Memory B cell (primary cell): ENCODE measurements at places on chromosomes 5 and 9.

GRCh38 chr5:140633021-140633471 is at the start of gene CD14:
CD14 (minus strand) TSS chr5:140633175; CDS start chr5:140633071, 104 bp downstream.
- DNase-seq, result no peak

DNA sequence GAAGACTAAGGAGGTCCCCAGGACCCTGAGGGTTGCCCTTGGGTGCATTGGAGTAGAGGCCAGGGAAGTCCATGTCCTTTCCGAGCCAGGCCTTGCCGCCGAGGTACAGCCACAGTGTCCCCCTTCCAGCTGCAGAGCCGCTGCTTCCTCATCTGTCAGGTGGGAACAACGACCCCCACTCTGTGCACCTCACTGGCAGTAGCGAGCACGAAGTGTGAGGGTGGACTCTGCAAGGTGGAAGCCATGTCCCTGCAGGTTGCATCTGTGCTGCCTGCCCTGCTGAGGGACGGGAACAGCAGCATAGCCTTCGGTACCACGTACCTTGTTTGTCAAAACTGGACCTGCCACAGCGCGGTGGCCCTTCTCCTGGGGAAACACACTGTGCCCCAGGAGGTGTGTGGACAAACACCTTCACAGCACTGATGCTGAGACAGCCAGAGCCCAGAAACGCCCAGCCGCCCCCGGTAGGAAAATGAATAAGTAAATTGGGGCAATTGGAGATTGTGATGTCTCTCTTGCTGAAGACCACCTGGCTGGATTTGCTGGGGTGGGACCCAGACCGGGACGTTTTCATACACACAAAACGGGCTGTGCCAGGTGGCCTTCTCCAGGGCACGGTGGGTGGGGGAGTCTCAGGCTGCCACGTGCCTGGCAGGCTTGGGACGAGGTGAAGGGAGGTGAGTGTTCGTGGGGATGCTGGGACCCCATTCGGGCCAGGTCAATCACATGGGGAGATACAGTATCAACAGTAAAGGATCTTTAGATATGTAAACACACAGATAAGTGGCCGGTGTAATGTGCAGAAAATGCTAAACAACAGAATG is 157.3 kb downstream of the RXRA start:
- DNase-seq, result no peak

- no peak for DNase-seq
Observed at GRCh38 chr5:173538654-173539053, 77.8 kb downstream of the BOD1 start.

GRCh38 chr5:112385566-112385965 is 33.5 kb downstream of the EPB41L4A start:
- no peak for DNase-seq

DNA sequence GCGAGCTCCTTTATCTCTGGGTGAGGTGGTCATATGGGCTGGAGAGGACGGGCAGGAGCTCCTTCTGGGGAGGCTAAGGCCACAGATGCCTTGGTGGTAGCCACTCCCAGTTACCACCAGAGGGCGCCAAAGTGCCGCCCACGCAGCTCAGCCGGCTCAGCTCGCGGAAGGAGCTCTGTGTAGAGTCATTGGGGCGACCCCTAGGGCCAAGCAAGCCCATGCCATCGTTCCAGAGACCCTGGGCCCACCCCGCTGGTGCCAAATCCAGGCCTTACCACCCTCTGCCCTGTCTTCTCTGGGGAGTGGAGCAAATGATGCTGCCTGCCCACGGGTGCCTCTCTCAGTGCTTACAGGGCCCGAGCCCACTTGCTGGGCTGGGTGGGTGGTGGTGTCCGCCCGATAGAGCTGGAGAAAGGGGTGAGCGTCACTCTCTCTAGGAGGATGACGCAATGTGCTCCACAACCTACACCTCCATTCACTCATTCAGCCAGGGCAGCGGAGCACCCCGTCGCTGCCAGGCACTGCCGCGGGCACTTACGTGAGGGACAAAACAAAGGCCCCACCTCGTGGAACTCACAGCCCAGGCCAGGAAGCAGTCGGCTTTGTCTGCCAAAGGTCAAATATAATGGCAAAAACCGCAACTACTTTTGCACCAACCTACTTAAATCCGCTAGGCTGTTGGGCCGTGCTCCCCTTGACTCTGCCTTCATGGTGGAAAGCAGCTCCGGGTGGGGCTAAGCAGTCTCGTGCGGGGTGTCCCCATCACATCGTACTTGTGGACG is 13.8 kb downstream of the TSPAN17 start:
- peak; percentile 81 for DNase-seq

- no peak for DNase-seq
Observed at GRCh38 chr5:69374911-69375446, 5.4 kb downstream of the RAD17 start.

DNA sequence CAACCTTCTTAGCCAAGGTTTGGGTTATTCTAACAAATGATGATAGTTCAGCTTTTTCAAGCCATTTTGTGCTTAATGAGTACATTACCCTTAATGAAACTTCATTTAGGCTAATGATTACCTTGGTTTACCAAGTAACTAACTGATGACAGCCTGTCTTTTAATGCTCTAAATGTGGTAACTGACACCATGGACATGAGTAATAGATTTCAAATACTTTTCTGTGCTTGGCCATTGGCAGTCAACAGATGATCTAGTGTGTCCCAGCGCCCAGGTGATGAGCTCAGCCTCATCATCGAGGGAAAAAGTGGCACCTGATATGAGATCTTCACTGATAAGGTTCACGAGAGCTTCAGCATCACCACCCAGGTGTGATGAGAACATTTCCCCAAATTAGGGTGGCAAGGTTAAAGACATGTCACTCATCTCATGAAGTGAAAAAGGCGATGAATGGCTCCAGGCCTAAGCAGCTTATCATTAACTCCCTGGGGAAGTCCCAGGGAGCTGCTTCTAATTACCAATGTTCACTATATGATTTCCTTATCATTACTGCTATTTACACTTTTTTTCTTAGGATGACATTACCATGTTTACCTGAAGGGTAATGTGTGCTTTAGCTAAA is 296.0 kb downstream of the SPOCK1 start:
- DNase-seq, result no peak

GRCh38 chr5:72474516-72474915 is 32.7 kb downstream of the ZNF366 start:
- DNase-seq, result no peak

DNA sequence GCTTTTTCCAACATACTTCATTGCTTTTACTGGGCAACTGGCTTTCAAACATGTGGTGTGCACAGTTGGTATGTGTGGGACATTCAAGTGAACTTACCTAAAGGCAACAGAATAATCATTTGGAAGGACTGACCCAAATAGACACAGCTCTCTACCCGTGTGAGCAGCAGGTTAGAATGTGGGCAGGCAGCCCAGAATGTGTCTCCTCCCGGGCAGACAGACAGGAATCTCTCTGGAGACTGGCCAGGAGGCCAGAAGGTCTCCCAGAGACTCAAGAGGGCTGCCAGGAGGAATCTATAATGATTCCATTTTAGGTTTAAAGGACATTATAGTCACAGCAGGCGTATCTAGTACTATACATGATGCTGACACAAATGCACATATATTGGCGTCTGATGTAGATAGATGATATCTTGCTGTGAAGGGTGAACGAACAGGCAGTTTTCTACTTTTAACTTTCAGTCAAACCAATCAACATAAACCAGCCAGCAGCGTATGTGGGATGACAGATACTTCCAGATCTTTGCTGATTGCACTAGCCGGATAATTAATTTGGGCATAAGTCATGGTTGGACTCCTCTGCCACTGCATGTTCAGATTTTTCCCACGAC is 297.4 kb upstream of the ZNF608 start:
- DNase-seq, result no peak

DNA sequence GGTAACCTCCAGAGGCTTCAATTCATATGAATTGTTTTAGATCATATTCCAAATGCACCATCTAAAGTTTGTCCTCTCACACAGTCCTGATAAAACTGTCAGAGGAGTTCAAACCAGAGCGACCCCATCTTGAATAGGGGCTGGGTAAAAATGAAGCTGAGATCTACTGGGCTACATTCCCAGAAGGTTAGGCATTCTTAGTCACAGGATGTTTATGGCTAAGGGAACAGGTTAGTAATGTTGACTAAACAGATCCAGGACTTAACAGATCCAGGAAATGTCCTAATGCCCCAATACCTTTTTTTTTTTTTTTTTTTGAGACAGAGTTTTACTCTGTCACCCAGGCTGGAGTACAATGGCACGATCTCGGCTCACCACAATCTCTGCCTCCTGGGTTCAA is 192.6 kb upstream of the PRDM9 start:
- DNase-seq, result no peak

- no peak for DNase-seq
Observed at GRCh38 chr5:28403846-28404245, 1365.5 kb upstream of the CDH9 start.

DNA sequence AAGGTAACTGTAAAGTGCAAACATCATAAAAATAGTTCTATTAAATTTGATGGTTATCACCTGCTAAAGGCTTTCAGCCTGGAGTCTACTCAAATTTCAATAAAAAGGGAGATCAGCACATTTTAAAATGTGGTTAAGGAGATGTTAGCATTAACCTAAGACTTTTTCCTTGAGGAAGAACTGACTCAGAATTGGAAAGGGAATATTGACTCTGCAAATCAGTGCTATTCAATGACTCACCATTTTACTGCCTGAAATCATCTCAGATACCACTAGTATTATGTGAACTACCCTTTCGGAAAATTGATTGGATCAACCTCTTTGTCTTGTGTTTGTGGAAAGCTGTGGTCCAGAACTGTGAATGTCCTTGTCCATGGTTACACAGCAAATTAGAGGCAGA is 113.3 kb downstream of the ADRB2 start:
- no peak for DNase-seq

DNA sequence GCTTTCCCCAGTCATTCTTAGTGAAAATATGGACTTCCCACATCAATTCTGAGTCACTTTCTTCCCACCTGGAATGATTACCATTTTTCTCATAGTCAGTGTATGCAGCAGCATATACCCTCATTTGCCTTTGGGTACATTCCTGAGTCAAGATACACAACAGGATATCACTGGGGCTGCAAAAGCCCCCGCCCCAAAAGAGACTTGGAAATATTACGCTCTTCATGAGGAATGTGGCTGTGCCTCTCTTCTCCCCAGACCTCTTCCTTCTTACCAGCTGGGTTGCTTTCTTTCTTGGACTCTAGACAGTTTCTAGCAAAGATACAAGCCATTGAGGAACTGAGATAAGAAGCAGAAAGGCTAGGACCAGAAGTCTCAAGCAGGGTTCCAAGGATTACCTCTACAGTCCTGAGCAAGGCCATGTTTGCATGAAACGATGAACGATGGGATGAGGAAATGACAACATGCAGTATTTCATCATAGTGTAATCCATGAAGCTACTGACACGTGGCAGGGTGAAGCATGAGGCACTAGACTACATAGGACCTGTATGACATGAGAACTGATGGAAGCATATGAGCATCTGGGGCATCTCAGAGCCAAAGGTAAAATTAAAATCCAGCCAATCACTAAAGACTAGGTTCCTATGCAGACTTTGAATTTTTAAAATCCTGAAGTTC is 218.1 kb downstream of the RAB3C start:
- no peak for DNase-seq

GRCh38 chr9:89382026-89382986 is 64.0 kb downstream of the SECISBP2 start:
- DNase-seq, result no peak

GRCh38 chr5:159819591-159820411 is 96.5 kb upstream of the ADRA1B start:
- no peak for DNase-seq

DNA sequence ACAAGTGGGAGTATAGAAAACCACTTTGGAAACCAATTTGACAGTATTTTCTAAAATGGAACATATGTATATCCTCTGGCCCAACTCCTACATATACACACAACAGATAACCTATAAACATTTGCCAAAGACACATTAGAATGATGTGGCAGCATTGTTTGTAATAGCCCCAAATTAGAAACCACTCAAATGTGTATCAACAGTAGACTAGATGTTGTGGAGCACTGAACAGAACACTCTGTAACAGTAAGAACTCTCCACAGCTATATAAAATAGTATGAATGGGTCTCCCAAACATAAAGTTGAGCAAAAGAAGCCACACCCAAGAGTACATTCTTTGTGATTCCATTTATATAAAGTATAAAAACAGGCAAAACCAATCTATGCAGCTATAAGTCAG is 6.1 kb downstream of the ZNF622 start:
- DNase-seq, result no peak

- DNase-seq, result no peak
Observed at GRCh38 chr5:669842-670395, 23.2 kb downstream of the TPPP start.

DNA sequence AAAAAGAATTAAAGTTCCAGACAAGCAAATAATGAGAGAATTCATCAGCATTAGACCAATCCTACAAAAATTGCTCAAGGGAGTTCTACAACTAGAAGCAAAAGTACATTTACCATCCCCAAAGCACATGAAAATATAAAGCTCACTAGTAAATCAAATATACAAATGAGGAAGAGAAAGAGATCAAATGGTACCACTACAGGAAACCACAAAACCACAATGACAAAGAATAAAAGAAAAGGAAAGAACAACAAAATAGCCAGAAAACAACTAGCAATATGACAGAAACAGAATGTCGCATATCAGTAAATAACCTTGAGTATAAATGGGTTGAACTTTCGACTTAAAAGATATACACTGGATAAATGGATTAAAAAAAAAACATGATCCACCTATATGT is 739.0 kb downstream of the DTWD2 start:
- no peak for DNase-seq

- DNase-seq, result no peak
Observed at GRCh38 chr9:121509180-121509579, 9.5 kb upstream of the GGTA1 start.

DNA sequence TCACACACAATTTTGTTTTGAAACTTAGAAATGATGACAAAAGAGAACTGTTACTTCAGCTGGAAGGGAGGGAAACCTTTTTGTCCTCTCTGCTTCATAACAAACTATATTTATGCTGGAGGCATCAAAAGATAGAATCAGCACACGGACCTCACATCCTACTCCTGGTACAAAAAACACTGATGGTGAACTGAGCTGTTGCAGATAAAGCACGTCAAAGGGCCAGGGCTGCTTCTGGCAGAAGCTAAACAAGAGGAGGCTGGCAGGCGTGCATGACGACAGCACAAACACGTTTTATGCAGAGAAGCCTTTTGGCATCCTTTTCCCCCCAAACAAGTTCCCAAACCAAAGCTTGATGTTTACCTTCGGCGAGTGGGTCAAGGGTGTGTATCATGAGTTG is 169.6 kb downstream of the SLC24A2 start:
- no peak for DNase-seq

DNA sequence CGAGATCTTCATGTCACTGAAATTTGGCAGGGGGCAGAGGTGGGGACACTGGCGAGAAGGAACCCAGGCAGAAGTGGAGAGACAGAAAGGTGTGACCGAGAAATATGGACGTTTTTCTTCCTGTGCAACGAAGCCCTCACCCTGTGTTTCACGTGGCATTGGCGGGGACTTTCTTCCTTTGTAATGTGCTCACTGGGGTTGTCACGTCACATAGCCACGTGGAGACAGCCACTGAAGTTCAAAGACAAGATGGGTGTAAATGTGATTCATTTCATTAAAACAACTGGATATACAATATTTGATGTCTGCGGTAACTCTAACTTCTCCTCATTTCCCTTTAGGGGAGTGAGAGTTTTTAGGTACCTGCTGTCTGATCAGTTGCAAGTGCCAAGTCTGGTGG is 225.7 kb downstream of the FSTL4 start:
- DNase-seq, result no peak
